Kidney epithelial cell (primary cell): ENCODE measurements at places on chromosomes 6 and 20.

- DNase-seq = no peak
Measured at GRCh38 chr6:12291839-12292604, 1.9 kb downstream of the EDN1 start.

- no peak for DNase-seq
Measured at GRCh38 chr6:165647041-165647440, 16.0 kb downstream of the PDE10A start.

DNA sequence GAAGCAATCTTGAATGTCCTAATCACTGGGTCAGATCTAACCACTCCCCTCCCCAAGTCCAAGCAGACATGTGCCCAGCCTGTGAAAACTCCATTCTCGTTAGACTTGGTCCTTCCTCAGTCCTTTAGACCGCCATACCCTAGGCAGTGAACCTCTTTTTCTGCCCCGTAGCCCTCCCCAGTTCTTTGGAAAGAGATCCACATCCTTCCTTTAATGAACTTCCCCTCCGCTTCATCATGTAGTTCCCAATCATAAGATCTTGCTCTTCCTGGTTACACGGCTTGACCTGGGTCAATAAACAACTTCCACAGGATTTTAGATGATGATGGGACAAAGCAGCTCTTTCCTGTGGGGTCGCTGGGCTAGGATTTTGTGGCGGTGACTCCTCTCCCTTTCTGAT lies 9.6 kb downstream of the AHCY start:
- DNase-seq = no peak

- DNase-seq = no peak
Measured at GRCh38 chr6:159649441-159649840, 43.6 kb downstream of the SOD2 start.

GRCh38 chr6:57283911-57284455 lies 33.4 kb upstream of the PRIM2 start:
- DNase-seq = no peak

- DNase-seq = no peak
Measured at GRCh38 chr6:161188547-161189465, 85.1 kb downstream of the AGPAT4 start.

- DNase-seq = no peak
Measured at GRCh38 chr6:160871320-160871719, 120.2 kb upstream of the MAP3K4 start.

- no peak for DNase-seq
Measured at GRCh38 chr6:36688063-36688738, 9.4 kb upstream of the RAB44 start.

DNA sequence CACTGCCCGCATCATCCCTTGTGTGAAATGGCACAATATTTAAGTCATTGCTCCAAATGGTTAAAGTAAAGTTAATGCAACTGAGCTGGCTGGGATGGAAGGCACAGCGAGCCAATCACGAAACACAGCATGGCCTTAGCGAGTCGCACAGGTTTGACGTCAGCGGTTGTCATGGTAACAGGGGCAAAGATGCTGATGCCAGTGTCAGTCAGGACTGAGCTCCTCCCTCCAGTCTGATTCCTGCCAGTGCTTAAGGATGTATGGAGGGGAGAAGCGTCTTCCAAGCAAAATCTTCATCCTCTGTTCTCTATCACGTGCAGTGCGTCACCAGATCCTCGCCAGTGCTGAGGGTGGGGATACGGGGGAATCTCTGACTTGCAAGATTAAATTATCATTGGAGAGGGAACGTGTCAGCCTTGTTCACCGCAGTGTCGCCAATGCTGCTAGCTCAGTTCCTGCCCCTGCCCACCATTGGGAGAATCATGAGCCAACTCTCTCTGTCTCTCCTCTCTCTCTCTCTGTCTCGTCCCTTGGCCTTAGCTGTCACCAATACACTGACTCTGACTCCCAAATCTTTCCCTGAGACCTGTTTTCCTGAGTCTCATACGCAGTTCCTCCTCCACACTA lies 24.5 kb downstream of the TSPYL4 start:
- peak; percentile 77 for DNase-seq

- DNase-seq = no peak
Measured at GRCh38 chr20:63496596-63497120, 2.2 kb downstream of the EEF1A2 start.

- no peak for DNase-seq
Measured at GRCh38 chr6:40022867-40023266, 88.6 kb upstream of the MOCS1 start.

DNA sequence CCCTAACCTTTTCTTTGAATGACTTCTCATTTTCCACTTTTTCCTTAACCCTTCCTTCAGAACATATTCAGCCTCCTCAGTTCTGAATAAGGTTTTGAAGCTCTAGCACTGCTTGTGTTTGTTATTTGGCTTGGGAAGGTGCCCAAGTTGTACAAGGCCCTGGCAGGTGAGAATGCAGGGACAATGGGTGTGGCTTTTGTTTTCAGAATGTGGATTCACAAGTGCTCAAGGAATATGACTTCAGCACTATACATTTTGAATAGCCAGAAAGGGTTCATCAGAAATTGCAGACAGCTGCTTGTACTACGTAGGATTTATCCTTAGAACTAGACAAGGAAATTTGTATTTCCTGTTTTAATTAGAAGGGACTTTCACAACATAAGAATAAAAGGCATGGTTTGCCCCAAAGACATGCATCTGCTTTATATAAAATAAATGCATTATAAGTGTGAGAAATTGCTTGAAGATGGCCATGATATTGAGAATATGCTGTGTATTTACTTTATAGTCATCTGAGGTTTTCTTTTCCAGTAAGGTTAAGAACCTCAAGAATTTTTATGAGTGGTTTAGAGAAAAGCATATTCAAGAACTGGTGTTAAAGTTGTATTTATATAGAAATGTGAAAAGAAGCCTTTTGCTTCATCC lies 29.3 kb upstream of the PRDM1 start:
- DNase-seq = no peak

GRCh38 chr6:146950351-146950835 lies 253.8 kb upstream of the STXBP5 start:
- no peak for DNase-seq

DNA sequence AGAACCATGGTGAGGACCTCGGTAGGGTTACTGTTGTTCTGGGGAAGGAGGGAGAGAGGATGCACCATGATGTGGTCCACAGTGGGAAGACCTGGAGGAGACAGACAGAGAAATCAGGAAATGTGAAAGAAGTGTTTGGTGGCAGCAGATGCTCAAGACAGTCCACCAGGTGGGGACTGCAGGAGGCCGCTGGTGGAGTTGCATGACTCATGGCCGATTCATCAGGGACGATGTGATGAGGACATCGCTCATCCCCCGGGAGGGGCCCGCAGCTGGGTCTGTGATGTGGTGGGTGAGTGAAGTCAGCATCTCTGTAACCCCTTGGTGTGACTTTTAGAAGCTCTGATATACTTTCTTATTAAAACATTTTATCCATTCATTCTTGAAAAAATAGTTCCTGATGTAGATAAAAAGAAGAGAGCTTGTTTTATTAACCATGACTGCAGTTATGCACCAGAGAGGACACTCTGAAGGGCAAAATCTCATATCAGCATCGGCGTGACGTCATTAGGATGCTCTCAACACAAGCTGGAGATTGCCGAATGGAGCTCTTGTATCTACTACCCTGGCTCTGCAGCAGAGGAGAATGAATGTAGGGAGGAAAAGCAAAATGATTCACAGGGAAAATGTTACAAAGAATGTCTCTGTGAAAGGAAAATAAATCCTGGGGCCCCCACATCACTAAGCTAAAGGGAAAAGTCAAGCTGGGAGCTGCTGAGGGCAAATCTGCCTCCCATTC lies 71.2 kb downstream of the RAMACL start:
- DNase-seq = peak; percentile 75
